ENCODE measurements at places on chromosomes 11 and 22.
A peak's percentile ranks its signal among the peaks of the same experiment; 100 is the strongest.

GRCh38 chr11:74822170-74822569 is 73.5 kb downstream of the RNF169 start:
- DNase-seq, result no peak

GRCh38 chr11:130151196-130151595 is 8.4 kb upstream of the ST14 start:
- no peak for DNase-seq

- DNase-seq, result peak; percentile 34
Measured at GRCh38 chr11:19664886-19665548, 47.6 kb upstream of the NAV2 start.

- DNase-seq, result no peak
Measured at GRCh38 chr11:111700162-111700561, 66.0 kb downstream of the PPP2R1B start.

DNA sequence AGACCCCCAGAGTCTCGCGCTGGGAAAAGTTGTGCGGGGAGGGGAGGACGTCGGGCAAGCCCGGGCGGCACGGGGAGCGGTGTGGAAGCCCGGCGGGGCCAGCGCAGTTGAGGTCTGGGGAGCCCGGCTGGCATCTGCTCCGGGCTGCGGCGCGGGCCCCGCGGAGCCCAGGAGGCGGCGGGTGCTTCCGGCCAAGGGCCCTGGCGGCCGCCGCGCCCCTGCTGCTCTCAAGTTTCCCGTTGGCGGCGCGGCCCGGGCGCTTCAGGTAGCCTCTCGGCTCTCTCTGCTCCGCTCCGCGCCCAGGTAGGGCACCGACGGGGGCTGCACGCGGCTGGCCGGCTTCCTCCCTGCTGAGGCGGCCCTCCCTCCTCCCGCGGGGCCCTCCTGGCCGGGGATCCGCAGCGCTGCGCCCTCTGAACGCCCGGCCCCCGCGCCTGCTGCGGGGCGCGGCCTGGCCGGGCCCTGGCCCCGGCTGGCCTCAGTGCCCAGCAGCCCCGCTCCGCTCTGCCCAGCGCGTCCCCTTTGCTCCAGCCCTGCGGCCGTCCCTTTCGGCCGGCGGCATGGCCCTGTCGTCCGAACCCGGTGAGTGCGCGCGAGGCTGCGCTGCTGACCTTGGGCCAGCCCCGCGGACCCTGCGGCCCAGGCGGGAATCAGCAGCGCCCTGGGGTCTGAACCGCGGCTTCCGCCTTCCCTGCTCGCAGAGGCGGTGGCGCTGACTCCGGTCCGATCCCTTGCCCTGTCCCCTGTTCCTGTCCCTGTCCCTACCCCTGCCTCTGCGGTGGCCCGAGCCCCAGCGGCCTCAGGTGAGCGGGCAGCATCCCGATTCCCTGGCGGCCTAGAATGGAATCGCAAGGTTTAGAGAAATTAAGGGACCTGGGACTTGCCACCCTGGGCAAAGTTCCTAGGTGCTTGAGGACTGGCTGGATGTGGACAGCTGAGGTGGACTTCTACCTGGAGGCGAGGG is 4.3 kb upstream of the AMPD3 start:
- DNase-seq, result peak; percentile 53

DNA sequence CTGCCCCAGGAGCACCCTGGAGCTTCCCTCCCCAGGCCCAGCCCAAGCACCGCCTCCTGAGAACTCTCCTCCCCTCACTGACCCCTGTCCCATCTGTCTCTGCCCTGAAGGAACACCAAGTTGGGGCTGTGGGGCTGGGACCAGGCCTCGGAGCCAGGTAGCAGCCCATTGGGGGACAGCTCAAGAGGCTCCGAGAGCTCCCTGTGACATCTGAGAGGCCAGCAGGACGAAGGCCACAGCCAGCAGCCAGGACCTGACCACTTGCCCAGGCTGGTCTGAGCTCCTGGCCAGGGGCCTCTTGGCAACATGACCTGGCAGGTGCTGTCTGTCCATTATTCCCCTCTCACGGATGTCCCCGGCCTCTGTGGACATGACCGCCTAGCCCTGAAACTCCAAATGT is 33.7 kb downstream of the IGF2 start:
- no peak for DNase-seq

Data from suppressor macrophage treated with lipopolysaccharide for 4 hours (primary cell).